ENCODE measurements at places on chromosomes 3 and 15.

- peak; percentile 25 for DNase-seq
Measured at GRCh38 chr3:47475029-47475569, 642 bp downstream of the SCAP start.

DNA sequence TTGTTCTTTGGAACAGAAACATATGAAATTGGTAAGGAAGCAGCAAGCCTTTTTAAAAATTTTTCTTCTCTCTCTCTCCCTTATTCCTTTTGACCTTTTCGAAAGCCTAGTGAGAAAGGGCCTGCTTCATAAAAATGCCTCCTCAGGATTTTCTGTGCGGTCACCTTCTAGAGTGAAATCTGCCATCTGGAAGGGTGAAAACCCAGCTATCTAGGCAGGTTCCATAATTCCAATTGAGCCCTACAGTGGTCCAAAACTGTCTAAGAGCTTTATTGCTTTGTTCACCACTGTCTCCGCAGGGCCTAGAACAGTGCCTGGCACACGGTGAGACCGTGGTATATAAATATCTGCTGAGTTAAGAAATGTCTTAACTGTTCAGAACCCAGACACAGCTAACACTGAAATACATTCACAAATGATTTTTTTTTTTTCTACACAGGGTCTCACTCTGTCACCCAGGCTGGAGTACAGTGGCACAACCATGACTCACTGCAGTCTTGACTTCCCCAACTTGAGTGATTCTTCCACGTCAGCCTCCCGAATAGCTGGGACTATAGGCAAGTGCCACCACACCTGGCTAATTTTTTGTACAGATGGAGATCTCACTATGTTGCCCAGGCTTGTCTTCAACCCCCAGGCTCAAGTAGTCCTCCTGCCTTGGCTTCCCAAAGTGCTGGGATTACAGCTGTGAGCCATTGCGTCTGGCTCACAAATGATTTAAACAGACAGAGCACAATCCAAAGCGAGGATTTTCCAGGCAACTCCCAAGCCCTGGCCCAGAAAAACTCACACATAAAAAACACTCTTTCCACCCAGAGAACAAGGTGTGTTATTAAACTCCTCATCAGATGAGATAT is 64.4 kb downstream of the FRMD4B start:
- no peak for DNase-seq

GRCh38 chr3:177934001-177934891 is 602.0 kb upstream of the KCNMB2 start:
- no peak for DNase-seq

- no peak for DNase-seq
Measured at GRCh38 chr15:55823191-55823670, 80.3 kb upstream of the PRTG start.

DNA sequence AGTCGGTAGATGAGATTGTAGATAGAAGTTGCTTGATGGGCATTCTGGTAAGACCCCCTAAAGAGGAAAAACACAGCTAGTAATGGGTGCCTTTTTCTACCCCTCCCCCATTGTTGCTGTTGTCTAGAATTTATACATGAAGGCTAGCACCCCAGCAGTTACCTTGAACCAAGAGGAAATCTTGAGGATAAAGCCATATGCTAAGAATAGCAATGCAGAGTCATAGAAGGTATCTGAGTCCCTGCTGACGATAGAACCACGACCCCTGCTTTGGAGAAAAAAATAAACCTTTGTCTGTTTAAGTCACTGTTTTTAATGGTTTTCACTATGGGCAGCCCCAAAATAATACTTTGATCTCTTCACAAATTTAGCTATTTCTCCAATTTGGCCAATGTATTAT is 162.6 kb downstream of the THRB start:
- no peak for DNase-seq

DNA sequence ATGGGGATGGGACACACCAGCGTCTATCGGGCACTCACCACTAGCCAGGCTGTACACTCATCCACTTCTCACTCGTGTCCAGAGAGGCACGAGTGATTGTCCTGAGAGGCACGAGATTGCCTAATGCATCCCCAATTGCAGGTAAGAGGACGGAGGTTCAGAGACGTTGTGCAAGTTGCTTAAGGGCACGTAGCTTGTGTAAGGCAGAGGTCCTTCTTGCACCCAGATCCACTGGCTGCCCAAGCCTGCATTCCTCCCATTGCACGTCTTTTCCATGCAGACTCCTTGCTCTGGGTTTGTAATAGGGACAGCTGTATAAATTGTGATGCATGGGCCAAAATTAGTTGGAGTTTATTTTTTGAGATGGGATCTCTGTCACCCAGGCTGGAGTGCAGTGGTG is 264.3 kb downstream of the PLCL2 start:
- DNase-seq = no peak

DNA sequence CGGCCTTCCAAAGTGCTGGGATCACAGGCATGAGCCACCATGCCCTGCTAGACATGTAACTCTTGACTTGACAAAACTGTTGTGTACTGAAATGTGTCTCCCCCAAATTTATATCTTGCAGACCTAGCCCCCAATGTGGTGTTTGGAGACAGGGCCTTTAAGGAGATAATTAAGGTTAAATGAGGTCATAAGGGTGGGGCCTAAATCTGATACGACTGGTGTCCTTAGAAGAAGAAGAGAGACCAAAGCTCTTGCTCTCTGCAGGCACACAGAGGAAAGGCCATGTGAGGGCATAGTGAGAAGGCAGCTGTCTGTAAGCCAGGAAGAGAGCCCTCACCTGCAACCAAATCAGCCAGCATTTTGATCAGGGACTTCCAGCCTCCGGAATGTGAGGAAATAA is 361.3 kb downstream of the SV2B start:
- DNase-seq = peak; percentile 8

DNA sequence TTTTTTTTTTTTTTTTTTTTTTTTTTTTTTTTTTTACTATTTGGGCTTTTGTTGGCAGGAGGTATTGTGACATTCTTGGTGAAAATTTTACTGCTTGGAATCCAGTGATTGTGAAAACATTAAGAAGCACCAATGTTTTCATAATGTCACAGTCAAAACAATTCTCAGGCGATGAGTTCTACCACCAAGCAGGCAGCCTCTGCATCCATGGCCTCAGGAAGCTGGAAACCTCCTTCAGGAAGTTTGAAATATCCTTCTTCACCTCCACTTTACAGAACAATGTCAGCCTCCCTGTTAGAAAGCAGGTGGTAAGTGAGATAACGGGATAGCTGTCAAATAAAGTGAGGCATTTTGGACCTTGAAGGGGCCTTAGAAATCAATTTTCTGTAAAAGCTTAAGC is 98.3 kb downstream of the MEX3B start:
- no peak for DNase-seq

GRCh38 chr15:23857028-23857641 is 170.0 kb upstream of the NDN start:
- DNase-seq = peak; percentile 30

DNA sequence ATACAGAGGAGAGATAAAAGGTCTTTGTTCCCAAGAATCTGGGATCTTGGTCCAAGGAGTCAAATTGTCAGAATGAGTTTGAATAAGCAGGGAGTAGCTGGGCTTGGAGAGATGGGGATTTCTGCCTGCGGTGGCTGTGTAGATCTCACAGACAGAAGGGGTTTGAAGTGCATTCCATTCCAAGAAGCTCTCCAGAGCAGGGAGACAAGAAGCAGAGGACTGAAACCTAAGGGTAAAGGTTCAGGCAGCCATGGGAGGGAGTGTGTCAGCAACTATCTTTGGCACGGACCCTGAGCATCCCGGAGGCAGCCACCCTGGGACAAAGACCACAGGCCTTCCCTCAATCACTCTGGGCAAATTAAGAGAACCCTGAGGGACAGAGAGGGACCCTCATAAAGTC is 422.3 kb upstream of the WNT5A start:
- no peak for DNase-seq

DNA sequence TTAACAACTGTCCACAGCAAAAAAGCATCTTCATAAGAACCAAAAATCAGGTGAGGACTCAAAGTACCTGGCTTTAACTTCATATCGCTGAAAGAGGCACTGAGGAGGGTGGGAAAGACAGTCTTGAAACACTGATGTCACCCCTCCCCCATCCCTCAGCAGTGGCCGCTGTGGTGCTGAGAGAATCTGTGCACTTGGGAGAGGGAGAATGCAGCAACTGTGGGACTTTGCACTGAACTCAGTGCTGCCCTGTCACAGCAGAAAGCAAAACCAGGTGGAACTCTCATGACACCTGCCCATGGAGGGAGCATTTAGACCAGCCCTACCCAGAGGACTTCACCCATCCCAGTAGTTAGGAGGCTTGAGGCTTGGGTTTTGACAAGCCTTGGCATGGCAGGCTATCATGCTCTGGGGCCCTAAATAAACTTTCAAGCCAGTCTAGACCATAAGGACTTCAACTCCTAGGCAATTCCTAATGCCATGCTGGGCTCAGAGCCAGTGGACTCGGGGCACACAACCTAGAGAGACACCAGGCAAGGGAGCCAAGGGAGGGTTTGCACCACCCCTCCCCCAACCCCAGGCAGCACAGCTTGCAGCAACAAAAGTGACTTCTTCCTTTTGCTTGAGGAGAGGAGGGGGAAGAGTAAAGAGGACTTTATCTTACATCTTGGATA is 6.1 kb upstream of the ZSCAN2 start:
- DNase-seq = no peak

DNA sequence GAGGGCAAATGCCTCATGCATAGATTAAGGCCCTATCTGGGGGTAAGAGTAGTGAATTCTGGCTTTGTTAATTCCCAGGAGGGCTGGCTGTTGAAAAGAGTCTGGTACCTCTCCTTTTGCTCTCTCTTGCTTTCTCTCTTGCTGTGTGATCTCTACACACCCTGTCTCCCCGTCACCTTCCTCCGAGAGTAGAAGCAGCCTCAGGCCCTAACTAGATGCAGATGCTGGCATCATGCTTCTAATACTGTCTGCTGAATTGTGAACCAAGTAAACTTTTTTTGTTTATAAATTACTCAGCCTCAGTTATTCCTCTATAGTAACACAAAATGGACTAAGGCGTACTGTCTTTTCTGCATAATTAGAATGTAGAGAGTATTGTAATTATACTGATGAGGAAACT is 908.1 kb downstream of the DIPK2A start:
- no peak for DNase-seq

DNA sequence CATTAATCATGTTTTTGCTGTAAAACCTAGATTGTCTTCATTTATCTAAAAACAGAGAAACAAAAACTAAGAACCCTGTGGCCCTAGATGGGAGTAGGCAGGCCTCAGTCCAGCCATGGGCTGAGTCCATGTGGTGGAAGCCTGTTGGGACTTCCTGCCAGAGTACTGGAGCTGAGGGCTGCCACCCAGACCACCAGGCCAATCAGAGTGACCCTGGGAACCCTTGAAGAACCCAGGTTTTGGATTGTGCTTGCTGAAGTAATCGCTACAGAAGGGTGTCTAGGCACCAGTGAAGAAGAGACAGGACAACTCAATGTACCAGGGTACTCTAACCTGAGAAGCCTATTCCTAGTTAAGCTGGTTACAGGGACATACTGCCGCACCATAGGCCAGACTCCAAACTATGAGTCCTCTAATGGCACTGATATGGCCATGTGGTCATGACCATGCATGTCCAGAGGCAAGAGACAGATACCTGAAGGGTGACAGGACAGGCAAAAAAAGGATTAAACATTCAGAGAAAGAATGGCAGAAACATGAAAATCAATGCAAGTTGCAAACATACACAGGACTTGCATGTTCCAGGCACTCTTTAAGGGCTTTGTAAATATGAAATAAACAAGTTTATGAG is 12.9 kb downstream of the CSRNP1 start:
- DNase-seq = no peak

GRCh38 chr3:192038726-192039125 is 577.8 kb downstream of the PYDC2 start:
- DNase-seq = no peak

- no peak for DNase-seq
Measured at GRCh38 chr15:84001655-84002054, 233.9 kb upstream of the GOLGA6L4 start.

DNA sequence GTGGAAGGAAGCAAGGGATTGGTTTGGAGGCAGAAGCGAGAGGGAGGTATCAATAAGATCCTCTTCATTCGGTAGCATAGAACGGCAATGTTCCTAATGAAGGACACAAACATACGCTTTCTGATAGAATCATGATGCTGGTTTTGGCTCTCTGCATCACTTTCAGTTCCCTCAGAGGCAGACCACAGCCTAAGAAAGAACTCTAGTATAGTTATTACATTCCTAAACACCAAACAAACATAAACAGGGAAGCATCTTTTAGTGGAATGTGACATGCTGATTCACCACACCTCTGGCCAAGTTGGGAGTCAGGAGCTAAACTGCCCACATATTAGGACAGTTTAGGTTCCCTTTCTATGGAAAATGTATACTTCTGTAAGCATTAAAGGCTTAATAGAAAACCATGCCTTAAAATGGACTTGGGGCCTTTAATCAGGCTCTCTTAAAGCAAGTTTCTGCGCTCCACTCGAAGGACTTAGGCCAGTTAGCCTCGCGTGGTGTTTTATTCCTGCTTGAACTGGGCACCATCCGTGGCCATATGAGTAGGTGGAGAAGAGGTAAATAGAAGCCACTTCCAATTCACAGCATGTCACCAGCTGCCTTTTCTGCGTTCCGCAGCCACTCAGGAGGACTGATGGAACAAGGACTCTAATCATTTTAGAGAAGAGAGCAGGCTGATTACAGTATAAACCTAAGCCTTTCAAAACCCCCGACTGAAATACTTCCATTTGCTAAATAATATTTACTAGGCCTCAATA is 53.7 kb downstream of the CD47 start:
- DNase-seq = peak; percentile 2

DNA sequence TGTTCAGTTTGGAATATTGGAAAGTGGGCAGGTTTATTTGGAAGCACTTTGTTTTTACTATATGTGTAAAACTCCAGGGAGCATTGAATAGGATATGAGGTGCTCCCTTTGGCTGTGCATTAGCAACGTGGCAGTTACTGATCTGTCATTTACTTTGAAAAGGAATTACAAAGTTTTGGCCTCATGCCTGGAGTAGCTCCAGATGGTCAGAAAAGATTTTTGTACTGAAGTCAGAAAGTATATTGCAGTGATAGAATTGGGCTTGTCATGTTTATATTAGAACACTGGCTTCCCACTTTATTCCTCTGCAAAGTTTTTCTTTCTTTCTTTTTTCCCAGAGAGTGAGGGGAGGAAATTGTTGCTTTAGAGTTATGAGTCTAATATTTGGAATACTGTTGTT is 26.1 kb downstream of the FNDC3B start:
- DNase-seq = no peak

DNA sequence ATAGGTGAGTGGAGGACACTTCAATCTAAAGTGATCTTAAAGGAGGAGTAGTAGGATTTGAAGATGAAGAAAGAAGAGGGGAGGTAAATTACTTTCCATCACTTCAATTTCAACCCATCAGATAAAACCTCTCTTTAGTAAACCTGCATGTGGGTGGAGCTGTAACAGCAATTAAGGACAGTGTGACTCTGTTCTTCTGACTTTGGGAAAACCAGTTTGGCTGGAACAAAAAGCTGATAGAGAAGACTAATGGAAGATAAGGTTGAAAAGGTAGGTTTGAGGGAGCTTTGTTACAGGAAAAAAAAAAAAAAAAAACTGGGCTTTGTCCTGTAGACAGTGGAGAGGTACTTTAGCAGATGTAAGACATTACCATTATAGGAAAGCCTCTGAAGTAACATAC is 4.5 kb upstream of the GSK3B start:
- DNase-seq = no peak

- DNase-seq = no peak
Measured at GRCh38 chr3:197218210-197218609, 80.2 kb downstream of the DLG1 start.
